ENCODE measurements at places on chromosomes 2 and 18. TPM values are rescaled to one million over a fixed set of nuclear protein-coding genes. Genes with fewer than 3 reads are reported as not detected.

DNA sequence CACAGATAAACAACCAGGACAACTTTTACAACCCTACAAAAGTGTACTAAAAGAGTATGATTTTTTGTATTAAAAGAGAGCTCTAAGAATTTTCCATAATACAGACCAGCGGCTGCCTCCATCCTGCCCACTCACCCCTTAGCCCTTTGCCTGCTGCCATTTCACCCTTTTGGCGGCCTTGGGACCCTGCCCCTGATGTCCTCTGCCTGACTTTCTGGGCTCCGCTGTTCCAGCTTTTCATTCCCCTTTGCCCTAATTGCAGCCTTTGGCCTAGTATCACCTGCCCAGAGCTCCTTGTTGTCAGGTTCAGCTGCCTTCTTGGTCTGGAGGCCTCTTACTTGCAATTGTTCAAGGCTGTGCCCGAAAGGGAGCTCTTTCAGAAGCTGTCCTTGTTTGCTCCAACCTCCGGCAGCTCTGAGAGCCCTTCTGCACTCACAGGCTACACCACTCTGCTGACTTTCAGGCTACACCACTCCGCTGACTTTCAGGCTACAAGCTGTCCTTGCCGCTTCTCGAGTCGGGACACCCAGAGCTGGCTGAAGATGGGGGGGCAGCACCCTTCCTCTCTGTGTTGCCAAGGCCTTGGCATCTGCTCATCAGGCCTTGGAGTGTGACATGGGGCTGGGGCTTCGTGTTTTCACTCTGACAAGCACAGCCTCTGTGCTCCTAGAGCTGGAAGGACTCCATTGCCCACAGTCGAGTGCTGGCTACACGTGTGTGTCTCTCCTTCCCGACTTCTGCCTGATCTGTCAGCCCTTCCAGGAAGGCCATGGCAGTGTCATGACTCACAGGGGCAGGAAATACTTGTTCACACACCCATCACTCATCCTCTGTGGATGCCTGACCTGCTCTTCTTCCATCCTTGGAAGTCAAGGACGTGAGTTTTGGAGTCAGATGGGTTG, 43.1 kb upstream of the HDAC4 start:
- no peak for DNase-seq

GRCh38 chr18:58407263-58407648, 221.6 kb downstream of the ALPK2 start:
- DNase-seq = no peak

- DNase-seq = no peak
Observed at GRCh38 chr2:105796131-105796638, 51.5 kb downstream of the NCK2 start.

DNA sequence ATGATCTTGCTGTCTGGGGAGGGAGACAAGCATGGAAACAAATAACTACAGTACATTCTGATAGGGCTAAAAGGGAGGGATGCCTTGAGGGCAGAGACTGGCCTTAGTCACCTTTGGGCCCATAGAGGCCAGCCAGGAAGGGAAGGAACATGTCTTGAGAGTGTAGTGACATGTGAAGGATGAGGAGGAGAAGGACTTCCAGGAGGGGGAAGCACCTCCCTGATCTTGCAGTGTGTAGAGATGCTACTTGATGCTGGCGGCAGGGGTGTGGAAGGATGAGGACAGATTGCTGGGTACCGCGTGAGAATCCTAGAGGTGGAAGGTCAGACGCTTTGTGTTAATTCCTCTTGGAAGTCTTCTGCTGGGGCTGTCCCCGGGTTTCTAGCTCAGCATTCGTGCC, 13.1 kb downstream of the TET3 start:
- no peak for DNase-seq

Gene TPO
- total RNA-seq = 17.5 TPM

GRCh38 chr18:68376926-68377325, 338.0 kb downstream of the TMX3 start:
- no peak for DNase-seq

DNA sequence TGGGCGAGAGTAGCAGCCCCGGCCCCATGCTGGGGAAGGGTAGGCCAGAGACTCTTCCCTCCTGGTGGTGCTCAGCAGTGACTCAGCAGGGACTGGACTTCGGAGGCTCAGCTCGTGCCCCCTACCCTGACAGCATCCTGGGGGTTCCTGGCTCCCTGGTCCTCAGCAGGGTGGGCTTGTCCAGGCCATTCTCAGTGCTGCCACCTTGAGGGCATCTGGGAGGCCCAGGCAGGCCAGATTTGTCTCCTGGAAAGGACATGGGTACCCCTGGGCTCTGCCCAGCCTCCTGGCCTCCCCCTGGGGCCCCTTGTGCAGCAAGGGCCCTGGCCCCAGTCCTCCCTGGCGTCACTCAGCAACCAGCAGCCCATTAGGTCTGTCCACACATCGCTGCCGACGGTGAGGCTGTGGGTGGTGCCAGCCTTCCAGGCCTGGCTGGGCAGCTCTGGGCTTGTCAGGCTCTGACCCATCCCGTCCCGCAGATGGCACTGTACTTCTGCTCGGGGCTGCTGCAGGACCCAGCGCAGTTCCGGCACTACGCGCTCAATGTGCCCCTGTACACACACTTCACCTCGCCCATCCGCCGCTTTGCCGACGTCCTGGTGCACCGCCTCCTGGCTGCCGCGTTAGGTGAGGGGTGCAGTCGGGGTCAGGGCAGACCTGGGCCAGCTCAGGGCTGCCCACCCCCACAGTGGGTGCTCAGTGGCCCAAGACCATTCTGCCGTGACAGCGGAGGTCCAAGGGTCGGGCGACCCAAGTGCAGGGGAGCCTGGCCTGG, 45.0 kb upstream of the ALPP start:
- peak; percentile 76 for DNase-seq

All from mesenteric fat pad (tissue), 1 donor.